ENCODE measurements at places on chromosomes 11 and 22. TPM values are rescaled to one million over a fixed set of nuclear protein-coding genes. Genes with fewer than 3 reads are reported as not detected.

Gene MMP27
- polyA plus RNA-seq, result not detected

Gene MMP13
- 0.11 TPM for polyA plus RNA-seq

Gene PLAAT4
- polyA plus RNA-seq, result 10.0 TPM

- DNase-seq, result no peak
Measured at GRCh38 chr22:32205974-32206773, 1.3 kb upstream of the RFPL2 start.

GRCh38 chr22:20899827-20900423 is 17.3 kb upstream of the CRKL start:
- DNase-seq, result no peak

DNA sequence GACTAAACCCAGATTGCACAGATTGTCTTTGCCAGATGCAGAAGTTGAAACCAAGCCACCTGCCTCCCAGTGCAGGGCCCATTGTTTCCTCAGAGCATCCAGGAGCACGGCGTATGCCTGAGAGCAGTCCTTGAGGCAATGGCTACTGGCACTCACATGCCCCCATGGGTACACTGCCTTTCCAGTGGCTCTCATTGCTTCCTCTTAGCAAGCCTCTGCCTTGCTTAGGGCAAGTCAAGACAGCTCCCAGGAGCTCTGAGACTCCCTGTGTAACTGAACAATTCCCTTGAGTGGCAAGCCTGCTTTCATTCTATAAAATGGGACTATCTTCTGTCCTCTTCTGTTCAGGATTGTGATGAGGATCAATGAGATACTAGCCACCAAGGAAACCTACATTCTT is 4.1 kb downstream of the SYTL2 start:
- no peak for DNase-seq

DNA sequence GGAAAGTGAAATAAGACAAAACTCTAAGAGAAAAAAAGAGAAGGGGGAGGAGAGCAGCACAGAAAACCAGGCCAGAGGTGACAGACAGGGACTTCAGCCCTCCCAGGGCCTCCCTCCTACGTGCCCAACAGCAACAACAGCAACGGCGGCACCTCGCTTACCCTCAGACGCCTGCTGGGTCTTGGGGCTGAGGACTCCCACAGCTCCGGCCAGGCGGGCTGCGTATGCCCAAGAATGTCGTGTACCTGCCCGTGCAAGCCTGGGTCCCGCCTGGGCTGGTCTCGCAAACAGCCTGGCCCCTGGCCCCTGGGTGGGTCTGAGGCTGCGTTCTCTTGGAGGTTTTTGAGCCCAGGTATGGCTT is 30.5 kb downstream of the ARAP1 start:
- no peak for DNase-seq

Gene PHETA2
- 11.7 TPM for polyA plus RNA-seq

Gene HARBI1
- 4.7 TPM for polyA plus RNA-seq

DNA sequence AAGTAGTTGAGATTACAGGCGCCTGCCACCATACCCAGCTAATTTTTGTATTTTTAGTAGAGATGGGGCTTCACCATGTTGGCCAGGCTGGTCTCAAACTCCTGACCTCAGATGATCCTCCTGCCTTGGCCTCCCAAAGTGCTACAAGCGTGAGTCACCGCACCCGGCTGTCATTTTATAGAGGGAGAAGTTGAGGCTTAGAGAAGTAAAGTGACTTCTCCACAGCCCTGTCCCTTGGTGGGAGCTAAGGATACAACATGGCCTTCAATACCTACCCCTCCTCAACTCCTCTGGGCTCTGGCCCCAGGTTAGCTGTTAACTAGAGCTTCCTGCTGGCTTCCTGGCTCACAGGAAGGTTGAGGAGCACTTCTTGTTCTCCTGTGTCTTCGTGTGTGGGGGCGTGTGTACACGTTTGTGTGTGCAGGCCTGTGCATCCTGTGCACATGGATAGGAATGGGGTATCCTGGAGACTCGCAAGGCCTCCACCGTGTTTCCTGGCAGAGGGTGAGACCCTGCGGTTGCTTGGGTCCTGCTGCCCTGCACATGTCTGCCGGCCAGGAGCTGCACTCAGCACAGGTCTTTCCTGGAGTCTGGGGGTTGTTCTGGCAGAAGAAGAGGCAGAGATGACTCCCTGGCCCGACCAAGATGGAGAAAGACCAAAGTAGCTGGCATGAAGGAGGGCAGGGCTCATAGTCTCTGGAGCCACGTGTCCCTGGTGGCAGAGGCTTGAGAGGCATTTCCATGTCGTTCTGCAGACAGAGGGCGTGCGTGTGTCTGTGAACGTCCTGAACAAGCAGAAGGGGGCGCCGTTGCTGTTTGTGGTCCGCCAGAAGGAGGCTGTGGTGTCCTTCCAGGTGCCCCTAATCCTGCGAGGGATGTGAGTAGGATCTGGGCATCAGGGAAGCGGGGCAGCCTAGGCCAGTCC is 2.4 kb downstream of the SIDT2 start:
- DNase-seq, result no peak

Gene OR6A2
- not detected for polyA plus RNA-seq

GRCh38 chr22:39718921-39719475 is 148.4 kb downstream of the CACNA1I start:
- no peak for DNase-seq

GRCh38 chr22:30865656-30866055 is 102.9 kb downstream of the MORC2 start:
- DNase-seq, result no peak

DNA sequence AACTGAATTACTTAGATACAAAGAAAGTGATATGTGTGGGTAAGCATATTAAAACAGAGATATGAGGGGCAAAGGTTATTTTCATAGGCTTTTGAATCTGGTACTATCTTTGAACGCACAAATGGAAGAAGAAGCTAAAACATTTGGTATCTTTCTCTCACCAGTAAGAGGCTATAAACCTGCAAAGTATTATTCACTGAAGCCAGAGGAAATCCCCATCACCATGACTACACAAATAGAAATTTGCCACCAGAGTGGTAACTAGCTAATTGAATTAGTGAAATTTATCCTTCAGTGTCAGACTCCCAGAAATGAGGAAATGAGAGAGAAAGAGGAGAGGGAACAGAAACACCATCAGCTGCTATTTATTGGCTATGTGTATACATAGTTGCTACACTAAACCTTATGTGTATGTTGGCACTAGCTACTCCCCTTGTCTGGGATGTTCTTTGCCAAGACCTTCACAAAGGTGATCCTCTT is 503.4 kb downstream of the DLG2 start:
- DNase-seq, result no peak

DNA sequence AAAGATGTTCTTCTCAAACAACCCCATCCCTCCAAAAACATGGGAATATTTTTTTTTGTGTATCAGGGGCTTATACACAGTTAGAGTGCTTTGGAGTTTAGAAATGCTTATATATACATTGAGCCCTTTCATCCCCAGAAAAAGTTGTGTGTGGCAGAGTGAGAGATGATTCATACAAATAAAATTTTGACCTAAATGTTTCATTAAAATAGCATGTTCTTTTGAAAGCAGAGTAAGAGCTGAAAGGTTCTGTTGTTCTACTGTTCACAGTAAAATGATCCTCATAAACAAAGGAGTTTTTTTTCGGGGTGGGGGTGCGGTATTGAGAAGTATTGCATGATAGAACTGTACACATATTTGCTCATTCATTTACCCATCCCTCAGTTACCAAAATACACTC is 512.4 kb downstream of the DLG2 start:
- DNase-seq, result no peak

Gene APOL1
- 12.9 TPM for polyA plus RNA-seq

Gene DUSP8
- 4.0 TPM for polyA plus RNA-seq

Gene KCNC1
- 1.2 TPM for polyA plus RNA-seq

Gene OR10D3
- not detected for polyA plus RNA-seq

Gene SMPD1
- 38.7 TPM for polyA plus RNA-seq

DNA sequence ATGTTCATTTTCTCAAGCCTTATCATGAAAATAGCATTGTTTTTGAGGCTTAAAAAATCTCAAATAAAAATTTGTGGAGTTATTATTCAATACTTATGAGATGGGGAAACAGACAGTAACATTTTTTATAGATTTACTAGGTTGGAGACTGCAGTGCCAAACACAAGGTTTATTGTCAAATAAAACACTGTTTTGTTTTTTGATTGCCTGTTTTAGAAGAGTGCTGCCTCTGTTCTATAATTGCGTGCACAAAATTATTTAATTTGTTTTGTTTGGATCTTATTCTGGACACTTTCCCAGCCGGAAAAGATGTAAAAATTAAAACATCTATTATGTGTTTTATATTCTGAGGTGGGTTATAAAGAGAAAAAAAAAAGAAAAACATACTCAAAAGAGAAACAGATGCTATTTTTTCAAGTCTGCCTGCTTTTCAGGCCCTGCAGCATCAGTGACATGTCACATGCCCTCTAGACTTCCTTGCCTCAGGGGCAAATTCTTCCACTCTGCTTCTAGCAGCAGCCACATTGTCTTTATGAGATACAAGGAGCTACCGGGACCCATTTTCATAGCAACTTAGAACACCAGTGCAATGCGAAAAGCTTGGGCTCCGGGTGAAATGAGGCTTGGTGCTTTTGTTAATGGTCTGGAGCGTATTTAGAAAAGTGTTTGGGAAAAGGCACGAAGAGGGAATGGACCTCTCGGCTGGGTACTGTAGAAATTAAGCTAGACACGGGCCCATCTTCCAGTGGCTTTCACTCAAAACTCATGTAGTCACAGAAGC is 77.5 kb downstream of the EFCAB6 start:
- DNase-seq, result no peak

GRCh38 chr22:48669986-48670716 is 1157.5 kb downstream of the BRD1 start:
- no peak for DNase-seq

DNA sequence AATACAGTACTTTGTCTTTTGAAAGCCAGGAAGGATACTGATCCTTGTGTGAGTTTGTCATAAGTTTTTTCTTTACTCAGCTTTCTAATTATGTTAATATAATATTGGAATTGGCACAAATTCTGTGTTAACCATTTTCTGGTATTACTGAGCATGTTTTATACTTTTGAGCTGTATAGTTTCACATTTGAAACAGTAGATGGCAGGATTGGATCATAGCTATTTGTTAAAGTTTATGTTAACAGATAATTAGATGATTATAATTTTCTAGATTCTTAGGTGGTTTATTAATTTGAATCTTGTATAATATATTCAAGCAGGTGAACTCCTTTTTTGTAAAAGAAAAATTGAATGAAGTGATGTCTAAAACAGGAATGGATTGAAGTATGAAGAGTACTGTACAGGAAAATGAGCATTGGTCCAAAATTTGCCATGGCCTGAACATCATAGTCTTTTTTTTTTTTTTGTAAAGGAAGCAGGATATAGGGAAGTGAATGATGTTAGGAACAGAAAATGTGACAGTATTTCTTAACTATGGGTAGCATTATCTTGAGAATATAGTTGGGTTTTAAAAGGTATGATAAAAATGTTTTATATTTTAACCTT is 102.0 kb downstream of the CYP2R1 start:
- DNase-seq, result no peak

Gene INCENP
- polyA plus RNA-seq, result 35.2 TPM

- DNase-seq, result no peak
Measured at GRCh38 chr11:120034881-120035630, 102.9 kb downstream of the TRIM29 start.

DNA sequence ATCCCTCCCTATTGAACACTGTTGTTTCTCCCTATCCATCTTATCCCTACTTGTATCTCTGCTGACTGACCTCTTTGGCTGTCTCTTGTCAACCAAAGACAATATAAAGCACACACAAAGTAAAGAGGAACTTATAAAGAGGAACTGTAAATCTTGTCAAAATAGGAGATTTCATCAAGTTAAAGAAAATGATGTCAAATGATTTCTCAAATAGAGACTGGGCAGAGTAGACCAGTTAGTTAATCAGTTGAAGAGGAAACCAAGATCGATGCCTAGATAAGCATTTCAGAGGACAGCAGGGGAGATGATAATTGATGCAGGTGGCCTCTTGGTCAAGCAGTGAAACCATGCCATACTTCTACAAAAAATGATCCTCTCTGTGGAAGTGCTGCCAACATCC is 22.7 kb downstream of the KCNQ1OT1 start:
- no peak for DNase-seq

GRCh38 chr11:76025068-76025467 is 181.2 kb downstream of the WNT11 start:
- peak; percentile 29 for DNase-seq

Gene EXPH5
- 4.2 TPM for polyA plus RNA-seq

Gene EHBP1L1
- polyA plus RNA-seq, result 14.2 TPM

Gene MAPK8IP2
- polyA plus RNA-seq, result 0.59 TPM

DNA sequence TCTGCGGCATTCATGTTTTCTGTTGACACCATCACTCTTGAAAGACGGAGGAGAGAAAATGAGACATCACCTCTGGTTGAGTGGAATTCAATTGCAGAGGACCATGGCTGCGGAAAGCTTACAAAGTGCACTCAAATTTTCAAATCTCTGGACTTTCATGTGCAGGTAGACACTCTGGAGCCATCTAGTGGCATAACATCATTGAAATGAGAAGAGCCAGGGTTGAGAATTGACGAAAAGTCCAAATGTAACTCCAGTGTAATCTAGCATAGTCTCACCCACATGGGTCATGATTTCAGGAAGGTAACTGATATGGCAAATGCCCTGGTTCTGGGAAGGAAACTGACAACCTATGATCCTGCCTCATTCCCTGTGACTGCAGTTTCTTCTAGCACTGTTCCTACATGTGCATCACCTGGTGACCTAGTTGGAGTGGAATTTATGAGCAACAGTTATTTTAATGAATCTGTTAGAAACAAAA is 687.8 kb downstream of the KCNA4 start:
- DNase-seq, result no peak

- DNase-seq, result no peak
Measured at GRCh38 chr11:129865701-129866100, 29.7 kb downstream of the NFRKB start.

Gene TIGD3
- polyA plus RNA-seq, result 0.80 TPM

- DNase-seq, result no peak
Measured at GRCh38 chr11:134665571-134666270, 253.7 kb upstream of the B3GAT1 start.

DNA sequence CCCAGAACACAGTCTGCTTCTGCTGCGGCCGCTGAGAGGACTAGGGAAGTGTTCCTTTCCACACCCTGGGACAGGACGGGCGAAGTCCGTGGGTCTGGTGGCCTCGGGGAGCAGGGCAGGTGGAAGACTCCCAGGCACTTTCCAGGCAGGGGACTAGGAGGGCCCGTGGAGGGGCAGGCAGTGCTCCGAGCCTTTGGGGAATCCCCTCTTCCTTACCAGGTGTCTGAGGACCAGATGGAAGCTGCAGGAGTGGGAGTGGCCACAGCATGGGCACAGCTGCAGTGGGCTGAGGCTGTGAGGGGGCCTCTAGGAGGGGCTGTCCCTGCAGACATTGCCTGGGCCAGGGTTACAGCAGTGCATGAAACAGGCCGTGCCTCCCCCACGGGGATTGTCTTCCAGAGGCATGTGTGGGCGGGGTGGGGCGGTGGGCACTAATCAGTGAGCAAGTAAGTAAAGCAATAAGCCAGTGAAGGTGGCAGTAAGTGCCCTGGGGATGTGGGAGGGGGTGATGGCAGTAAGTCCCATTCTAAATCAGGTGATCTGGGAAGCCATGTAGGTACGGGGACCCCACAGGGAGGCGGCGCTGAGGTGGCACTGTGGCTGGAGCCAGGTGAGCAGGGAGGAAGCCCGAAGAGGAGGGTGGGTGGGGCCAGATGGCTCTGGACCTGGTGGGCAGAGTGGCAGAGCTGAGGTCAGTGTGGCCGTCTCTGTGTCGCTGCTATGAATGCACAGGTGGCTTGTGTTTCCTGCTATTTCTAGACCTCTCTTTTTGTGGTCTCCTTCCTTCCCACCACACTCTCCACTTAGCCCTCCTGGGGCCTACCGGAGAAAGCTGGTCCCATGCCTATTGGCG is 66.4 kb downstream of the CTTN start:
- no peak for DNase-seq

Data from right renal pelvis (tissue), 4 donors.